ENCODE measurements at places on chromosomes 16 and 17. TPM values are rescaled to one million over a fixed set of nuclear protein-coding genes. Genes with fewer than 3 reads are reported as not detected.

DNA sequence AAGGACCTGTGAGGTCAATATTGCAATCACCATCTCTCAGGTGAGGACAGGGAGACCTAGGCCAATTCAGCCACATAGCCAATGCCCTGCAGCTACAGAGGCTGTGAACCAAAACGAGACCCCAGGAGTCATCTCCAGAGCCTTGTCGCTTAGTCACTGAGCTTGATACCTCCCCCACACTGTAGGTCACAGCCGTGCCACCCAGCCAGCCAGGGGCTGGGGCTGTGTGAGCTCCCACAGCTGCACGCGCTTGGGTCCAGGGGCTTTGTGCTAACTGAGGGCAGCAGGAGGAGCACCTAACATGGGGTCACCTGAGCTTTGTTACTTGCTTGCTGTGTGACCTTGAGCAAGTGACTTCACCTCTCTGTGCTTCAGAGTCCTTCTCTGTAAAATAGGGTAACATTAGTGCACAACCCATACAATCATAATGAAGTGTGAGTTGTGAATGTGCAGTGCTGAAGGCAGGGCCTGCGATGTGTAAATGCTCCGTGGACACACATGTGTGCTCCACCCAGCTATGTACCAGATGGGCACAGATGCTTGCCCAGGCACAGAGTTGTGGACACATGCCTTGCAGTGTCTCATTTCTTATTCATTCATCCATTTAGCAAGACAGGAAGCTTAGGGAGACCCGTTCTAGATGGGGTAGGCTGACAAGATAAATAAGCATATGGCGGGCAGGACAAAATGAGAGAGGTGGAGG, 25.9 kb downstream of the SBK1 start:
- no peak for DNase-seq

GRCh38 chr17:76501827-76502307, 644 bp upstream of the RHBDF2 start:
- DNase-seq = no peak

GRCh38 chr17:50913120-50913519, 47.0 kb upstream of the TOB1 start:
- DNase-seq = no peak

SERPINF2 gene
- 30.6 TPM for total RNA-seq

DNA sequence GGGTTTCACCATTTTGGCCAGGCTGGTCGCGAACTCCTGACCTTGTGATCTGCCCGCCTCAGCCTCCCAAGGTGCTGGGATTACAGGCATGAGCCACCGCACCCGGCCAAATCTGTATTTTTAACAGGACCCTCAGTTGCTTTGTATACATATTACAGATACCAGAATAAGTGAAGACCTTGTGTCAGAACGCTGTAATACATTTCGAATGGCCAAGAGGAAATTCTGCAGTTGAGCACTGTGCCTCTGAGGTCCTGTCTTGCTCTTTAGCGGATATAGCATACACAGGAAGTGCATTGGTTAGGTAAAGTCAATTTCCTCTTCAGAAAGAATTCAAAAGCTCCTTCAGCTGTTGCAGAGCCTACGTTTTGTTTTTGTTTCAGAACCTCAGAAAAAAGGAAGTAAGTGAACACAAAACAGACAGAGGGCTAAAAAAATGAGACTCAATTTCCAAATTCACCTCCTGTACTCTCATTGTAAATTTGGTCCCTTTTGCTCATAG, 15.7 kb downstream of the CRLF3 start:
- no peak for DNase-seq

- DNase-seq = no peak
Measured at GRCh38 chr16:84764970-84765369, 54.8 kb upstream of the CRISPLD2 start.

- no peak for DNase-seq
Measured at GRCh38 chr17:46892192-46892703, 30.7 kb upstream of the GOSR2 start.

DNA sequence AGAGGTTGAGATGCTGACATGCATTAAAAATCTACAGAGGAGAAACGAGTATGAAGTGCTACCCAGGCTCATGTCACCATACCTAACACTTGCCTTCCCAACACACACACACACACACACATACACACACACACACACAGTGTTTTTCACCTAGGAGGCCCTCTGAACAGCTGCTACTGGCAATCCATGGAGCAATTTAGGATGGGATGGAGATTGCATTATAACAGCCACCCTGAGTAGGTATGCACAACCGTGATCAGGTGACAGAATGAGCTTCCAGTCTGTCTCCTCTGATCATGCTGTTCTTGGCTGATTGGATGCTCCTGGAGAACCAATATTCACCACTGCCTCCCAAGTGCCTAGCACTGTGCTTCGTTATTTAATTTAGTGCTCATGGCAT, 528.5 kb upstream of the CDH5 start:
- no peak for DNase-seq

Measured in kidney (tissue), 22 donors.